ENCODE measurements at places on chromosomes 2 and 18. TPM values are rescaled to one million over a fixed set of nuclear protein-coding genes. Genes with fewer than 3 reads are reported as not detected.
A peak's percentile ranks its signal among the peaks of the same experiment; 100 is the strongest.

Gene OTOS
- not detected for polyA plus RNA-seq

Gene WNT10A
- not detected for polyA plus RNA-seq

Gene SCYGR6
- polyA plus RNA-seq, result not detected

Gene NAT8
- not detected for polyA plus RNA-seq

Gene DPYSL5
- polyA plus RNA-seq, result not detected

DNA sequence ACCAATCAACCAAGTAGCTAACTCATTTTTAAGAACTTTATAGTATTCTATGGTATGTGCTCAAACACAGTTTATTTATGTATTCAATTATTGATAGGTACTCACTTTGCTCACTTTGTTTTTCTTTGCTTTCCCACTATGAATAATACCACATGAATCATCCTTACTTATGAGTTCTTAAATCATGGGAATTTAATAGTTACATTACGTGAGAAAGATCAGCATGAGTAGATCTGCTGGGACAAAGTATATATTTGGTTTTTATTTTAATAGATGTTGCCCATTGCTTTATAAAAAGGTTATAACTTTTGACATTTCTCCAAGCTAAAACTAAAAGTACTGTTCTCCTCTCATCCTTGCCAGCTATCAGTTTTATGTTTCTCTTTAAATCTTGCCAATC lies 390.7 kb downstream of the LRATD1 start:
- H3K36me3 ChIP-seq, result no peaks in the 10 kb centered on the region
- no peaks in the 10 kb centered on the region for H3K4me1 ChIP-seq
- H3K4me3 ChIP-seq, result no peak overlapping the region
- DNase-seq, result no peak
- no peak overlapping the region for H3K27ac ChIP-seq
- H3K27me3 ChIP-seq, result no peaks in the 10 kb centered on the region

DNA sequence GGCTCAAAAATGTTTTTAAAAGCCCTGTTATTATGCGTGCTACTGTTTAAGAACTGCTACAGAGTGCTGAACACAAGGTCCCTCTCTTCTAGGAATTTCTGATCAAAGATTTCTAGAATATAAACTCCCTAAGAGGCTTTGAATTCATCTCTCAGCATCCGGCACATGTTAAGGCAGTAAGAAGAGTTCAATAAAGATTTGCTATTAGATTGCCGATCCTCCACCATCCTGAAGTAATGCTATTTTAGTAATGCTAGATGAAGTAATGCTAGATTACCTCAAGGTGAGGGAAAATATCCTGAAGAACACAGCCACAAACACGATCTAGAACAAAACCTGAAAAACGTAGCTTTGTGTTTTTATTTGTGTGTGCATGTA lies 949 bp upstream of the MYL12B start:
- H3K27me3 ChIP-seq, result no peaks in the 10 kb centered on the region
- H3K36me3 ChIP-seq, result peaks cover 36% of the 10 kb centered on the region

- peak; percentile 50 for DNase-seq
- no peaks in the 10 kb centered on the region for H3K36me3 ChIP-seq
- no peaks in the 10 kb centered on the region for H3K27me3 ChIP-seq
- H3K4me3 ChIP-seq, result no peak overlapping the region
- H3K27ac ChIP-seq, result no peak overlapping the region
- no peaks in the 10 kb centered on the region for H3K4me1 ChIP-seq
Measured at GRCh38 chr2:102235491-102235890, 48.7 kb downstream of the IL1RL2 start.

DNA sequence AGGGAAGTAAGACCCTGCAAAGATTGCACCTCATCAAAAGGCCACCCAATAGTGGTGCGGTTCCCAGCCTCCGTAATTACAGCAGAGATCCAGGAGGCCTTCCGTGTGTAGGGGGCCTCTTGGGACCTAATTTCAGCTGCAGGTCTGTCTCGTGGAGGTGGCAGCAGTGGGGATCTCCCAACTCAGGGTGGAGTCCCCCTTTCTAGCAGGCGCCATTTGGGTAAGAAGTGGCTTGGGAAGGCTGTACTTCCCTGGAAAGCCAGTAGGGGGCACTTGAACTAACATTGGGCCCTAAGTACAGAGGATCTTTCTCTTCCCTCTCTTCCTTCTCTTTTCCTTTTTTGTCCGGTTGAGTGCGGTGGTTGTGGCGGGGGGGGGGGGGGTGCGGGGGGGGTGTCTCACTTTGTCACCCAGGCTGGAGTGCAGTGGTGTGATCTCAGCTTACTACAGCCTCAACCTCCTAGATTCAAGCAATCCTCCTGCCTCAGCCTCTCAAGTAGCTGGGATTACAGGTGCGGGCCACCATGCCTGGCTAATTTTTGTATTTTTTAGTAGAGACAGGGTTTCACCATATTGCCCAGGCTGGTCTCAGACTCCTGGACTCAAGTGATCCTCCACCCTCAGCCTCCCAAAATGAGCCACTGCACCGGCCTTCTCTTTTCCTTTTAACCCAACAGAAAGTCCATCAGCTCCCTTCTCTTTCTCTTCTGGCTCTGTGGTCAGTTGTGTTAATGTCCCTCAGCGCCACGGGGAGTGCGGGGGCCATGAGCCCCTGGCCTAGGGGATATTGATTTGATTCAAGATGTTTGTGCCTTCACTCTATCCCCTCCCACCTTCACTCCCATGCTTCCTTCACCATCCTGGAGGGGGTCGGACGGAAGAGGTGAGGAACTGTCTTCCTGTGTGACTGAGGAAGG lies 32.0 kb downstream of the CENPO start:
- peaks cover 68% of the 10 kb centered on the region for H3K36me3 ChIP-seq
- no peaks in the 10 kb centered on the region for H3K27me3 ChIP-seq
- H3K27ac ChIP-seq, result no peak overlapping the region
- no peak overlapping the region for H3K4me3 ChIP-seq

- no peak overlapping the region for H3K27ac ChIP-seq
- DNase-seq, result no peak
- no peaks in the 10 kb centered on the region for H3K27me3 ChIP-seq
- no peaks in the 10 kb centered on the region for H3K36me3 ChIP-seq
Measured at GRCh38 chr2:229087843-229088516, 183.1 kb downstream of the PID1 start.

DNA sequence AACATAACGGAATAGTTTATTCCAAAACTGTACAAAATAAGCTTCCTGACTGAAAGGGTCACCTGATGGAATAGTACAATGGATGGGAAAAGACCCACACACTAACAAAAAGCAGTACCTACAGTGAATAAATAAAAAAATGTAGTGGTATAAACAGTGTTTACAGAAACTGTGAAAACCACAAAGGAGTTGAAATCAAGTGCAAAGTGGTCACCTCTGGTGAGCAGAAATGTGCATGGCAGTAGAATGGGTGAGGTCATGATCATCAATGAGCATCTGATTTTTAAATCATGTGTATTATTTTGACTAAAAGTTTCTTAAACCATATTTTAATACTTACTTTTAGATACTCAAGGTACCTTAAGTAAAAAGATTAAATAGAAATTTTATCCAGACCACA lies 11.4 kb downstream of the WDSUB1 start:
- peaks cover 29% of the 10 kb centered on the region for H3K36me3 ChIP-seq
- peaks cover 6% of the 10 kb centered on the region for H3K4me1 ChIP-seq
- no peaks in the 10 kb centered on the region for H3K27me3 ChIP-seq
- H3K27ac ChIP-seq, result no peak overlapping the region
- no peak for DNase-seq

GRCh38 chr18:27723168-27723567 lies 453.8 kb downstream of the CDH2 start:
- no peak overlapping the region for H3K4me3 ChIP-seq
- no peaks in the 10 kb centered on the region for H3K4me1 ChIP-seq
- no peak overlapping the region for H3K27ac ChIP-seq
- DNase-seq, result no peak
- no peaks in the 10 kb centered on the region for H3K27me3 ChIP-seq
- H3K36me3 ChIP-seq, result no peaks in the 10 kb centered on the region

GRCh38 chr2:197276156-197276555 lies 34.4 kb downstream of the ANKRD44 start:
- H3K27me3 ChIP-seq, result no peaks in the 10 kb centered on the region
- no peak overlapping the region for H3K4me3 ChIP-seq
- no peak for DNase-seq
- no peaks in the 10 kb centered on the region for H3K36me3 ChIP-seq
- no peaks in the 10 kb centered on the region for H3K4me1 ChIP-seq
- no peak overlapping the region for H3K27ac ChIP-seq

- H3K27ac ChIP-seq, result no peak overlapping the region
- DNase-seq, result no peak
- peaks cover 9% of the 10 kb centered on the region for H3K27me3 ChIP-seq
- H3K36me3 ChIP-seq, result no peaks in the 10 kb centered on the region
- no peaks in the 10 kb centered on the region for H3K4me1 ChIP-seq
- no peak overlapping the region for H3K4me3 ChIP-seq
Measured at GRCh38 chr2:2938481-2938880, 439.1 kb downstream of the EIPR1 start.

GRCh38 chr18:49861659-49862058 lies 48.3 kb upstream of the ACAA2 start:
- no peak for DNase-seq
- peaks cover 15% of the 10 kb centered on the region for H3K27me3 ChIP-seq
- H3K4me3 ChIP-seq, result no peak overlapping the region

- no peaks in the 10 kb centered on the region for H3K4me1 ChIP-seq
- DNase-seq, result peak; percentile 50
- H3K27me3 ChIP-seq, result no peaks in the 10 kb centered on the region
- no peaks in the 10 kb centered on the region for H3K36me3 ChIP-seq
- H3K4me3 ChIP-seq, result no peak overlapping the region
- H3K27ac ChIP-seq, result peak overlapping the region; percentile 36
Measured at GRCh38 chr2:19916385-19916950, 14.7 kb upstream of the TTC32 start.

DNA sequence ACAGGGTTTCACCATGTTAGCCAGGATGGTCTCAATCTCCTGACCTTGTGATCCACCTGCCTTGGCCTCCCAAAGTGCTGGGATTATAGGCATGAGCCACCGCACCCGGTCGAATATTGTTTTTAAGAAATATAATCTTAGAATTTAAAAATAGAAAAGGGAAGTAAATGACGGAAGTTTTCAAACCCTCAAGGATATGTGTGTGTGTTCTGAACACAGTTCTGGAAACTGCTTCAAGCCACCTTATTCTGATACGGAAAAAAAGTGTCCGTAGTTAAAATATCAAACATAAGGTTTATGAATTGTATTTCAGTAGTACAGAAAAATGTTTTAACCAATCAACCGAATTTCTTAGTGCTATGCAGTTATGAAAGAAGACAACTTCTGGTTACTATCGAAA lies 115.9 kb downstream of the UPP2 start:
- no peaks in the 10 kb centered on the region for H3K36me3 ChIP-seq
- no peak overlapping the region for H3K4me3 ChIP-seq
- no peak for DNase-seq
- no peak overlapping the region for H3K27ac ChIP-seq
- H3K4me1 ChIP-seq, result no peaks in the 10 kb centered on the region
- no peaks in the 10 kb centered on the region for H3K27me3 ChIP-seq

Measured in K562 (cell line).